ENCODE measurements at places on chromosomes 7 and 10.

- DNase-seq, result no peak
Observed at GRCh38 chr7:130272381-130273080, 5.9 kb downstream of the CPA2 start.

DNA sequence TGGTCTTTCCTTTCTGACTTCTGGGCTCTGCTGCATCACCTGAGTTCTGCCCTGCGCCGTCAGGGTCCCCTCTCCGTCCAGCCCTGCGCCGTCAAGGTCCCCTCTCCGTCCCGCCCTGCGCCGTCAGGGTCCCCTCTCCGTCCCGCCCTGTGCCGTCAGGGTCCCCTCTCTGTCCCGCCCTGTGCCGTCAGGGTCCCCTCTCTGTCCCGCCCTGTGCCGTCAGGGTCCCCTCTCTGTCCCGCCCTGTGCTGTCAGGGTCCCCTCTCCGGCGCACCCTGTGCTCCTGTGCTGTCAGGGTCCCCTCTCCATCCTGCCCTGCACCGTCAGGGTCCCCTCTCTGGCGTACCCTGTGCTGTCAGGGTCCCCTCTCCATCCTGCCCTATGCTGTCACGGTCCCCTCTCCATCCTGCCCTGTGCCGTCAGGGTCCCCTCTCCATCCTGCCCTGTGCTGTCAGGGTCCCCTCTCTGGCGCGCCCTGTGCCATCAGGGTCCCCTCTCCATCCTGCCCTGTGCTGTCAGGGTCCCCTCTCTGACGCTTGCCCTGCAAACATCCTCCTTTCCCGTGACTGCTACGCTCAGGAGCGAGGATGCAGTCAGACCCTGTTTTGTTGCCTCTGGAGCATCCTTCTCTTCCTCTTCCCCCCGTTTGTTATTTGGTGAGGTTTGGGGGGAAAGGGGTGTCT is 66.4 kb downstream of the INPP5A start:
- no peak for DNase-seq

DNA sequence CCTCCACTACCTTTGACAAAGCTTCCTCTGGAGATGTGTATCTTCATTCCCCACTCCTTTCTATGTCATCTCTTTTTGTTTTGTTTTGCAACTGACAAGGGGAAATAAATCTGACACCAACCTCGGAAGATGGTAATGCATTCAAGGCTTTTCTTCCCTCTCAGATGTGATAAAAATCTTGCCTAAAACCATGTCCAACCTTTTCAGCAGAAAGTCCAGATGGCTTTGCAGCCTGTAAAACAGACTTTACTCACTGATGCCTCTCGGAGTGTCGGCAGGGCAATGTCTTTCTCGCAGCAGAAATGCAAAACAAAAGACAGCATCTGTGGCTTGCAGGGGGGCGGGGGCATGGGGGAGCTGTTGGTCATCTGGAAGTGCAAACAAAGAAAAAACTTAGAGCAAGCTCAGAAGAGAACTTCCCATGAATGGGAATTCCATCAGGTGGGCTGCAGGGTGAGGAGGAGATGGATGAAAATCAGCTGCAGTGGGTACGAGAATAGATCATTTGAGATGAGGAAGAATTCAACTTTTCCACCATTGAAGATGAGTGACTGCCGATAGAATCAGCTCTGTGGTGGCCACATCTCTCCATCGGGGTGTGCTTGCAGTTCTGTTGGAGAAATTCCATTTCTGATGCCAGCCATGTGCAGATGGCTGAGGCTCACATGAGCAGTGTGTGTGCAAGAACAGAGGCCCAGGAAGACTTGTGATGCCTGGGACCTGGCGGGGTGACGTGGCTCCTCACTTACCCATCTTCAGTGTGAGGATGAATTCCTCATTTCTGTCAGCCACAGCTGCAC is 237.7 kb downstream of the WDR37 start:
- DNase-seq, result peak; percentile 14

DNA sequence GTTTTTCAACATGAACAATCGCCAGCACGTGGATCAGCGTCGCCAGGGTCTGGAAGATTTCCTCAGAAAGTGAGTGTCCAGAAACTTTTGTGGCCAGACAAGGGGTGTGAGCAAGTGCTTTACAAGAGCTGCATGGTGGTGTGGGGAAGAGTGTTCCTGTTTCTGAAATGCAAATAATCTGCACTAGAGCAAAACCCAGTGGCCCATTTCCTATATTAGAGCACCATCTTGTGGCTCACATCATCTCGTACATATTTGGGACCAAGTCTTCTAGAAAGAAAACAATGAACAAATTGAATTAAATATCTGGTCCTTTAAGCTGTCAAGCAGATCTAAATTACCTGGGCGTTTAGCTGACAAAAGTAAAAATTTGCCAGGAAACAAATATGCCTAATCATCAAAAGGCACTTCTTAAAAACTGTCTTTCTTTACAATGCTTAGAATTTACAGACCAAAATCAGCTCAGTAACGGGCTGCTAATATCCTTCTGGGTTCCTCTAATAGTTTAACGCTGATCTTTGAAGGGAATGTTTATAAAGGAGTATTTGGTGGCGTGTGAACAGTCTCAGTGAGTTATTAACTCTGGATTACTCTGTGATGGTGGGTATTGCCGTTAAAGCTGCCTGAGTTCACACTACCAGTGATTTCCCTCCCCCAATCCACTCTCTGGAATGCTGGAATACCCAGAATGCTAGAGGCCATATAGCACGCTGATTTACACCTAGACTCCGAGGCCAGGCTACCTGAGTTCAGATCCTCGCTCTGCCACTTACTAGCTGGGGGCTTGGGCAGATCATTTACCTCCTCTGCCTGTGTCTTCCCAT is 73.6 kb downstream of the SNX10 start:
- DNase-seq, result peak; percentile 47

DNA sequence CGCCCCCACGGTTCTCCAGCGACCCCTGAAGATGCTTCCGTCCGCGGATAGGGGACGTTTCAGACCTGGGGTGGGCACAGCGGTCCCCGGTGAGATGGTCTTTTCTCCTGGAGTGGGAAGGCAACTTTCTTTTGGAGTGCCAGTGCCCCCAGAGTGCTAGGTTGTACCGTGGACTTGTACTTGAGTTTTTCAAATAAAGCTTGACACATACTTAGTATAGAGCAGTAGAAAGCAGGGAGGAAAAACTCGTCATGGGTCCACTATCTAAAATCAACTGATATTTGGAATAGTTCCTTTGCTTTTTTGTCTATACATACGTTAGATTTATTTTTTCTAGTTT is 28.4 kb downstream of the RBM20 start:
- no peak for DNase-seq

- DNase-seq, result no peak
Observed at GRCh38 chr7:115549910-115550309, 480.7 kb downstream of the TFEC start.

DNA sequence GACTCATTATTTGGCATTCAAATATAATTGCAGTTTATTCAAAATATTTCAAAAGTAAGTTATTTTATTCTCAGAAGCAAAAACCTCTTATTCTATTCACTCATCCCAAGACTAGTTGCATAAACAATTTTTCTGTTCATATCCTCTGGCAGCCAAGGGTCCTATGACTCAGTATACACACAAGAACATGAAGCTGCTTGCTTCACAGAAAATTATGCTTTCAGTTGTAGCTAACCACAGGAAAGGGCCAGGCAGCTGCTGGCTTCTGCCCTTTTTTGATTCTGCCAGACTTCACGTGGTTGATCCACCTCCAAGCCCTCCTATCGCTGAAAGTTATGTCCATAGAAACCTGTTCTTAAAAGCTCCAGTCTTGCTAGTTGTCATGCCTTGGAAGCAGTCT is 108.8 kb downstream of the ABCA13 start:
- no peak for DNase-seq

- DNase-seq, result no peak
Observed at GRCh38 chr7:7706556-7707172, 11.7 kb downstream of the RPA3 start.

- DNase-seq, result no peak
Observed at GRCh38 chr10:5843686-5844344, 30.6 kb upstream of the GDI2 start.

- no peak for DNase-seq
Observed at GRCh38 chr7:149822353-149822943, 15.7 kb upstream of the ZNF862 start.

GRCh38 chr10:130190055-130190736 is 54.0 kb downstream of the GLRX3 start:
- peak; percentile 77 for DNase-seq

GRCh38 chr7:127393368-127394058 is 1.0 kb upstream of the ZNF800 start:
- no peak for DNase-seq

DNA sequence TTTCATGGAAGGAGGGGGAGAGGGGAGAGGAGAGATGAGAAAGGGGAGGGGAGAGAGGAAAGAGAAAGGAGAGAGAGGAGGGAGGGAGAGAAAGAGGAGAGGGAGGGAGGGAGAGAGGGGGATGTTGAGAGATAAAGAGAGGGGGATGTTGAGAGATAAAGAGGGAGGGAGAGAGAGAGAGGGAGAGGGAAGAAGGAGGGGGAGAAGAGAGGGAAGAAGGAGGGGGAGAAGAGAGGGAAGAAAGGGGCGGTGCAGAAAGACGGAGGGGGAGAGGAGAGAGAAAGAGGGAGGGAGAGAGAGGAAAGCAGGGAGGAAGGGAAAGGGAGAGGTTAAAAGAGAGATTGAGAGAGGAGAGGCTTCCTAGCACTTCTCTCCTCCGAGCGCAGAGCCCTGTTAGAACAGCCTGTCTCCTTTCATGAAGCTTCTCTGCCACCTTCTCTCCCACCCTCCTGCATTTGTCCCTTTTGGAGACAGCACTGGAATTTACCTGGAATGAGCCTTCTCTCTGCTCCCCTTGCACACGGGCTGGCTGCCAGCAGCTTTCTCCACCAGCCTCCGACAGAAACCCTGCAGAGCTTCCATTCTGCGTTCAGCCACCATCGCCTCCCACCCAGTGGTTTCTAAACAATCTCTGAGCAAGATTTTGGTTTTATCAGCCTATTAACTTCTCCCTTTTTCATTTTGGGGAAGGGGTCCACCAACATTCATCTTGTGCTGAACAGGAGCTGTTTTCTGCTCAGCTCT is 74.0 kb upstream of the CARD11 start:
- no peak for DNase-seq

- DNase-seq, result no peak
Observed at GRCh38 chr7:152909683-152910544, 150.4 kb downstream of the ACTR3B start.

- no peak for DNase-seq
Observed at GRCh38 chr7:90720984-90721760, 125.1 kb downstream of the CDK14 start.

- DNase-seq, result no peak
Observed at GRCh38 chr10:67819768-67820204, 18.2 kb downstream of the DNAJC12 start.

- DNase-seq, result no peak
Observed at GRCh38 chr7:93429563-93429962, 145.0 kb downstream of the CALCR start.

DNA sequence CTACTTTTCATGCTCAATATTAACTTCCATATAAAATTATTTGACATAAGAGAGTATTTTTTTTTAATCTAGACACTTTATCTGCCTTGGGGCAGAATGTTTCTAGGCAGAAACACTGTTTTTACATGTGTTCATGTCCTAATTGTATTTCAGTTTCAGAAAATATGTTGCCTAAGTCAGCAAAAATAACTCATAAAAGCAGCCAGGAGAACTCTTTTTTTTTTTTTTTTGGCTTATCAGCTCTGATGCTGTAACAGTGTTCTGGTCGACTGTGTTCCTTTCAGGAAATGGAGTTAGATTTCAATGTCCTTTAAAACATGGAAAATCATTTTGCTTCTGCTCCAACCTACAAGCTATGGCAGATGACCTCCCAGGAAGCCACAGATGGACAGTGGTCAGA is 63.2 kb upstream of the OPALIN start:
- DNase-seq, result no peak

GRCh38 chr7:40757109-40757508 is 622.3 kb downstream of the SUGCT start:
- DNase-seq, result no peak

- no peak for DNase-seq
Observed at GRCh38 chr7:23791721-23792120, 81.7 kb downstream of the STK31 start.

DNA sequence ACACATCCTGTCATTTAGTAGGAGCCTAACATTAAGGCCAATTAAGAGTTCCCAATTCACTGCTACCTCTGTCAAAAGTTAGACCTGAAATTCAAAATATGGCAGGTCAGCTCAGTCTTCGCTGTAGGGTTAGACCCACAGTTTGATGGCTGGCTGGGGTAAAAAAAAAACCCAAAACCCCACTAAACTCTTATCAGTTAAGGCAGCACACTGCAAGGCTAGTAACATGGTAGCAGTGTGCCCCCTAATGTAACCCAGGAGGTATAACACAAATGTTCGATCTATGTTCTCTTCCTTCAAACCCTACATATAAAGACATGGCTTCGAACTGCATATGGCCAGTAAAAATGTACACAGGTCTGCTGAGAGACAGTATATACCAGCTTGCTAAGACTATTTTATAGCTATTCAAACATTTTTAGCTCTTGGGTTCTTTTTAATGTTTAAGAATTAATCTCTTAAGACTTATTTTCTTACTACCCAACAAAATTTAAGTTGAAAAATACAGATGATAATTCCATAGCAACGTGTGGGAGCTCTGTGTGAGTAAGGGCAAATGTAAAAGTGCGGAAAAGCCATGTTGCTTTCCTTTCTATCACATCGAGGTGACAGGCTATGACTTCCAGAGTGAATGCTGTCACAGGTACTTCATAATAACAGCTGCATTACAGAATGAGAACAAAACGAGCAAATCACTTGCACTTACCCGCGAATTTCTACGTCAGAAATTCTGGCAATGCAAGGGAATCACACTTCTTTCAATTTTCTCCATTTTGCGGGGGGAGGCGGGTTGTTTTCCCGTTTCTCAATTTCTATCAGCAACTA is 168.4 kb upstream of the IMMP2L start:
- DNase-seq, result no peak

- DNase-seq, result no peak
Observed at GRCh38 chr10:14727465-14727864, 47.2 kb downstream of the FAM107B start.

- DNase-seq, result no peak
Observed at GRCh38 chr10:132056663-132057062, 9.1 kb upstream of the JAKMIP3 start.

- no peak for DNase-seq
Observed at GRCh38 chr7:54354436-54354835, 187.7 kb upstream of the VSTM2A start.

GRCh38 chr7:55363386-55364170 is 1.6 kb upstream of the LANCL2 start:
- no peak for DNase-seq

- no peak for DNase-seq
Observed at GRCh38 chr7:97094284-97094930, 23.1 kb upstream of the SDHAF3 start.

DNA sequence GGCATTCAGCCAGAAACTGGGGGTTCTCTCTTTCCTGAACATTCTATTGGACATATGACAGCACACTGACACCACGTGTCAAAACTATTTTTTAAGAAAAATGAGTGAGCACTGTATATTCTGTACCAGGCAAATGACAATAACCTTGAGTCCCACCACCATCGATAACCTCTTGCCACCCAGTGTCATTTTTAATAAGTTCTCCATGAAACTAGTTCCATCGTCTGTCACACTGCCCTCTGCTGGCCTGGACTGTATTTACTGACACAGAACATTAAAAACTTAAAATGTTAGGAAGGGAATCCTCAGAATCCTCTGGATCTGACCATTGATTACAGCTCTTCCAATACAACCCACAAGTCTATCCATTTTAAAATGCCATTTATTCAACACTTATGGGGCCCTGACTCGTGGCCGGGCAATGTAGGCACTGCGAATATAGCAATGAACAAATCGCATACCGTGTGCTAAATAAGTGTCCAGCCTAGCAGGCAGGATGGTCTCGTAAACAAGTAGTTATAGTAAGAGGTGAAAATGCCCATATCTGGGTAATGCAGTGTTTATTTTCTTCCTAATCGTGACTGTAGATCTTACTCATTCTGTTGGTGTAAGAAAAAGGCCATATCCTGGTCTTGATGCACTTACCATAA is 35.9 kb upstream of the CACNB2 start:
- no peak for DNase-seq

All from anterior cingulate cortex (tissue), 58 donors.